GM12878 (cell line): ENCODE measurements at places on chromosomes 2 and 18. TPM values are rescaled to one million over a fixed set of nuclear protein-coding genes. Genes with fewer than 3 reads are reported as not detected.
A peak's percentile ranks its signal among the peaks of the same experiment; 100 is the strongest.

GRCh38 chr2:105756435-105756834, 11.7 kb downstream of the NCK2 start:
- H3K36me3 ChIP-seq = no peaks in the 10 kb centered on the region; the same call in 1 of the 2 replicates
- H3K4me3 ChIP-seq = peak overlapping the region; percentile 17; the same call in 1 of the 2 replicates
- no peaks in the 10 kb centered on the region for H3K27me3 ChIP-seq
- H3K4me1 ChIP-seq = peaks cover 29% of the 10 kb centered on the region
- DNase-seq = no peak
- peak overlapping the region; percentile 55 for H3K27ac ChIP-seq

MOCOS gene
- total RNA-seq = 0.35 and 0.38 TPM in 2 replicates

GRCh38 chr18:73487966-73488365, 620.2 kb upstream of the NETO1 start:
- no peaks in the 10 kb centered on the region for H3K4me1 ChIP-seq
- no peaks in the 10 kb centered on the region for H3K27me3 ChIP-seq
- H3K36me3 ChIP-seq = no peaks in the 10 kb centered on the region
- no peak for DNase-seq
- H3K27ac ChIP-seq = no peak overlapping the region

GRCh38 chr2:157055660-157056199, 201.8 kb upstream of the GALNT5 start:
- no peak for DNase-seq
- H3K36me3 ChIP-seq = no peaks in the 10 kb centered on the region
- no peak overlapping the region for H3K4me3 ChIP-seq
- peaks cover 2% of the 10 kb centered on the region; the same call in 1 of the 2 replicates for H3K27me3 ChIP-seq
- no peak overlapping the region for H3K27ac ChIP-seq

DNA sequence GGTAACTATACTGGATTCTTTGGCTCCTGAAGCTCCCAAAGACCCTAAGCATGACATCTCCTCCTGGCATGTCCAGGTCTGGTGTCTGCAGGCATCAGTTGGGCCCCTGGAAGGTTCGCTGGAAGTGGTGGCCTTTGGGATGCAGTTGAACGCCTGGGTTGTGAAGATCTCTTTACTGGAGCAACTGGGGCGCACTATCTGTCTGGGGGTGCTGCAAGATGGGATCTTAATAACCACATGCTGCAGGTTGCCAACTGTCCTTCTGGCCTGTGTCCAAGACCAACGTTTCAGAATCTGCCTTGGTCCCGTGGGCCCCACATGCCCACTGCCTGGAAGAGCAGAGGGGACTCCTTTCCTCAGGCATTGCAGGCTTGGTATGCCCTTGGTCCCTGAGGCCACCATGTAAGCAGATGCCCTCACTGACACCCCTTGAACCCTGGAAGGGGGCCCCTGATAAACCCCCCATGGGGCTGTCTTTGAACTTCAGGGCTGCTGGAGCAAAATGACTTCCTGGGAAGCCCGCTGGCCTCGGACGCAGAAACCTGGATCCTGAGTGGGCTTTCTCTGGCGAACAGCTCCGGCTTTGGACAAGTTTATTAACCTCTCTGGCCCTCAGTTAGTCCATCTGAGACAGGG, 101.9 kb downstream of the TWIST2 start:
- no peaks in the 10 kb centered on the region for H3K4me1 ChIP-seq
- DNase-seq = no peak
- no peak overlapping the region for H3K27ac ChIP-seq
- no peak overlapping the region for H3K4me3 ChIP-seq
- no peaks in the 10 kb centered on the region for H3K36me3 ChIP-seq

TSPYL6 gene
- not detected in 2 replicates for total RNA-seq

GRB14 gene
- total RNA-seq = not detected in 2 replicates

IL1RL2 gene
- total RNA-seq = not detected in 2 replicates

DCC gene
- total RNA-seq = not detected in 2 replicates

SLC4A3 gene
- 0.05 TPM in 1 of 2 replicates, not detected in the other for total RNA-seq

DNA sequence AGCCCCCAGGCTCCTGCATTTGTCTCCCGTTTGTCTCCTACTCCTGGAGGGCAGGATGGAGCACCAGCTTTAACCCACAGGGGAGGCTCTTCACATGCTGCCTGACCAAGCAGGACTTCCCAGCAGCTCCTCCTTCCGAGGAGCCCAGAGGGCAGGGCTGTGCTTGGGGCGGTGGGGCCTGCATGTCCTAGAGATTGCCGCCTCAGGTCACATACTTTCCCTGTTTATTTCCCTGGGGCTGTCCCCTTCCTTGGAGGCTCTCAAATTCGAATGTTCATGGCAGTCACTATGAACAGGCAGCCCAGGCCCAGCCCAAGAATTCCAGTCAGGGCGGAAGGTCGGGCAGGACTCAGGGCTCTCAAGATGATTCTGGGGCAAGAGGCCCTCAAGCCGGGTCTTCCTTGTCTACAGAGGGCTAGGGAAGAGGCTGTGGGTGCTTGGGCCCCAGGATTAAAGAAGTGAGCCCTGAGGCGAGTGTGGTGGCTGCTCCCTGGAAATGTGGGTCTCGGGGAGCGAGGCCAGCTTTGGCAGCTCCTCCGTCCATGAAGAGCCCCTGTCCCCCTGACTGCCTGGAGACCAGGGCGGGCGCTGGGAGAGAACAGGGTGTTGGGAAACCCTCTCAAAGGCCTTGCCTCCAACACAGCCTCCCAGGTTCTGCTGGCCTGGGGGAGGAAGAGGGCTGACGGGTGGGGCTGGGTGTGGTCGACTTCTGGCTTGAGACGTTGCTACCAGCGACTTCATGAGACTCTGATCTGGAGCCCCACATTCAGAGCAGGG, 48.9 kb upstream of the HPCAL1 start:
- no peaks in the 10 kb centered on the region for H3K27me3 ChIP-seq
- H3K4me3 ChIP-seq = no peak overlapping the region
- no peaks in the 10 kb centered on the region for H3K4me1 ChIP-seq

GRCh38 chr2:5576015-5576414, 116.2 kb upstream of the SOX11 start:
- H3K27ac ChIP-seq = no peak overlapping the region
- H3K4me1 ChIP-seq = no peaks in the 10 kb centered on the region
- H3K4me3 ChIP-seq = no peak overlapping the region
- no peaks in the 10 kb centered on the region for H3K27me3 ChIP-seq
- no peak for DNase-seq
- H3K36me3 ChIP-seq = no peaks in the 10 kb centered on the region

SP100 gene
- total RNA-seq = 166 and 172 TPM in 2 replicates
